H1 (cell line): ENCODE measurements at places on chromosomes 7 and 10.

- no peak for DNase-seq
Measured at GRCh38 chr10:27248215-27248614, 7.6 kb upstream of the ACBD5 start.

DNA sequence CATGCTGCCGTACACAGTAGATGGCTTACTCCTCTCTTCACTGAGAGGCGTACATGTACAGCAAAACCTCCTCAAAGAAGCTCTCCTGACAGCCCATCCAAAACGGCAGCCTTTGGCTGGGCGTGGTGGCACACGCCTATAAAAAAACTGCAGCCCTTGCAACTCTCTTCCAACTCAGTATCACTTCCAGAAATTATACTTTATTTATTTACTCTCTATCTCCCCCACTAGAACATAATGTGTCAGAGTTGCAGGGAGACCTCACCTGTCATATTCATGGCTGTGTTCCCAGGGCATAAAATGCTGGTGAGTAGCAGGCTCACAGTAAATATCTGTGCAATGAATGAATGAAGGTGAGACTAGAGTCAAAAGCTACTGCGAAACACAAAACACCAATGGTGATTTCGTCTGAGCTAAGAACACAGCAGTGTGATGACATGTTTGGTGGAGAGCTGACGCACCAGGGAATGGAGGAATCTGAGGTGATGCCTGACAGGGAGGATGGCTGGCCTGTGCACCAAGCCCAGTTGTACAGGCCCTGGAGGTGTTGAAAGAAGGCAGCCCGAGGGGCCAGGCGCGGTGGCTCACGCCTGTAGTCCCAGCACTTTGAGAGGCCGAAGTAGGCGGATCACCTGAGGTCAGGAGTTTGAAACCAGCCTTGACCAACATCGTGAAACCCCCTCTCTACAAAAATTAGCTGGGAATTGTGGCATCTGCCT lies 55.3 kb downstream of the COBL start:
- no peak for DNase-seq

DNA sequence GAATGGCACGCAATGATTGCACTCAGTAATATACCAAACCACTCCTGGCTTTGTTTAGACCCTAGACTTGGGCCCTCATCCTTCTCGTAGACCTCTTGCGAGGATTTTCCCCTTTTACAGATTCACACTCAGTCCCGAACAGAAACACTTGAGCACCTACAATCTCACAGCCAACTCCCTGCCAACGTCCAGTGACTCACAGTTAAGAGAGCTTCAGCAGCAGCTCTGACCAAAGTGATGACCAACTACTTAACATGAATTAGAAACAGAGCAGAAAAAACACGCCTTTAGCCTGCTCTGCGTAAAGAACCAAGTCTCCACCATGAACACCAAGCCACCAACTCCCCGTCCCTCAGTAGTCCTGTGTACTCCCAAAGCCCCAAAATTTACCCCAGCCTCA lies 2.2 kb downstream of the DNAJC30 start:
- no peak for DNase-seq

DNA sequence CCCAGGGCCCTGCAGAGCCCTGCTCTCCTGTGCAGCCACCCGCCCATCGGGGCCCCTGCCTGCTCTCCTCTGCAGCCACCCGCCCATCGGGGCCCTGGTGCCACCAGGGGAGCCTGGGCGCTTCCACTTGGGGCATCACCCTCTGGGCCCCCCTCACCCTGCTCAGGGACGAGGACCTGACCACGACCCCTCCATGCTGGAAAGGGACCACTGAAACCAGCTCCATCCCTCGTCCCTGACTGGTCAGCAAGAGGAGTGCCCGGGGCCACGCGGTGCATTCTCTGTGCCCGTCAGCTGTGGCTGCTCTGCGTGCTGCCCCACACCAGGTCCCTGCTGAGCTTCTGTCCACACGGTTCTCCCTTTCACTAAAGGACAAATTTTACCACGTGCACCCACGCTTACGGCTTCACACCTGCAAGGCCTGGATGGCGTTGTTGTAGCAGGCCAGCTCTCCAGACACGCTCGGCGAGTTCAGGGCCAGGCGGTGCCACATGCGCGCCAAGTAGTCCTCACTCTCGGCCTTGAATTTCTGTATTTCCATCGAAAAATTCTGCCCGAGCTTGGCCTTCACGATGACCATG lies 57.6 kb downstream of the CFAP46 start:
- DNase-seq, result no peak

GRCh38 chr10:31961277-31962074 lies 32.8 kb upstream of the ARHGAP12 start:
- DNase-seq, result no peak

DNA sequence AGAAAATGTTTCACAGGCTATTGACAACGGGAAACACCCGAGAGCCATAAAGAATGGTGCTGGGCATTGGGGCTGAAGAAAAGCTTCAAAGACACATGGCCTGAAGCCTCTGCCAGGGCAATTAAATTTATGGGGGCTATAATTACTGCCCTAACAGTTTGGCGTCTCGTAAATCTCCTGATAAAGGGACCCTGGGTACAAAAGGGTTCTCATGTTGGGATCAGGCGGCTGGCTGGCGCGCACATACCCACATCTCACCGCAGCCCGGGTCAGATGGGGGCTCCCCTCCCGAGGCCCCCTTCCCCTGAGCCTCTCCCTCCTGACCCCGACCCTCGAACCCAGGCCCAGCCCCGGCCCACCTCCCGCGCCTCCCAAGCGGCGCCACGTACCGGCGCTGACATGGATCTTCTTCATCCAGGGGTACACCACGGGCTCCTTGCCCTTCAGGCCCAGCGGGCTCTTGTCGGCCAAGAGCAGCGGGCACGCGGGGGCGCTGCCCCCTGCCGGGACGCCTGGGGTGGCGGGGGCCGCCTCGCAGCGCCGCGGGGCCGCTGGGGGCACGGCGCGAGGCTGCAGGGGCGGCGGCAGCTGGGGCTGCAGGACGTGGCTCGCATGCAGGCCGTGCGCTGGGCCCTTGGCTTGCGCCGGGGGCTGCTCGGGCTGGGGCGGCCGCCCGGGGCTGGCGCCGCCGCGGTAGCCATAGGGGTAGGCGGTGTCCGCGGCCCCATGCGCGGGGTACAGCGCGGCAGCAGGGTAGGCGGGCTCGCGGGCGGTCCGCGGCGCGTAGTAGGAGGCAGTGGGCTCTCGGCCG lies 623 bp downstream of the HOXA4 start:
- no peak for DNase-seq

DNA sequence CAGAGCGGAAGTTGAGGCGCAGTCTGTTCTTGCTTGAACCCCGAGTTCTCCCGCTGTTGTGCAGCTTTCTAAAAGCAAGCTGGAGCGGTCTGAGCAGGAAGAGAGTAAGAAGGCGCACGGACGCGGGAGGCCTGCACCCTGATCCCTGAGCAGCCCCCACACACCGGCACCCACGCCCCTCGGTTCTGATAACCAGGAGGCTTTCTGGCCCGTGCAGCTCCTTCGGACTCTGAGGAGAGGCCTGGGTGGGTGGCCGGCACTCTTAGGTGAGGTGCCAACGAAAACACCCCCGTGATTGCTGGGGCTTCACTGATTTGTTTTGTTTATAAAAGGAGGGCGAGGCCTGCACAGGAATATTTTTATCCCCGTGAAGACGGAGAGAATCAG lies 28.9 kb downstream of the AMZ1 start:
- no peak for DNase-seq

GRCh38 chr10:106082865-106083264 lies 1081.6 kb downstream of the SORCS1 start:
- DNase-seq, result no peak

DNA sequence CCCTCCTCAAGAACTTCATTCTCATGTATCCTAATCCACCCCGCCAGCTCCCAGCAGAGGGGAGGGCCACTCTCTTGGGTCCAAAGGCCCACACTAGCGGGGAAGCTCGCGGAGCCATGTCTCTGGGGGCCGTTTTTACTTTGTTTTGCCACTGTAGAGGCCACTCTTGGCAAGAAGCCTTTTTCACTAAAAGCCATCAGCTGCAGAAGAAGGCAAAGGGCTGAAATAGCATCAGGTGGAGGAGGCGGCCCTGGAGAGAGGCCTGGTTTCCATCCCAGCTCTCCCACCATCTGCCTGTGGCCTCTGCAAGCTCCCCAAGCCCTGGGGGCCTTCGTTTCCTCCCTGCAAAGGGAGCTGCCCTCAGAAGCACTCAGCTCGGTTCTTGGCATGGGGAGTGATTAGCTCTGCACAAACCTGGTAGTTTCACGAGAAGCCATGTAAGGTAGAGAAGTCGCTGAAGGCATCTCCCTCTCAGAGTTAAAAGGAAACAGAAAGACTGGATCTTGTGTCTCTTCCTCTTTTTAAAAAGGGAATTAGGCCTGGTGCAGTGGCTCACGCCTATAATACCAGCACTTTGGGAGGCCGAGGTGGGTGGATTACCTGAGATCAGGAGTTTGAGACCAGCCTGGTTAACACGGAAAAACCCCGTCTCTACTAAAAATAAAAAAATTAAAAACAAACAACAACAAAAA lies 70.3 kb downstream of the PARP12 start:
- no peak for DNase-seq

- no peak for DNase-seq
Measured at GRCh38 chr7:119007236-119007635, 782.7 kb downstream of the ANKRD7 start.

DNA sequence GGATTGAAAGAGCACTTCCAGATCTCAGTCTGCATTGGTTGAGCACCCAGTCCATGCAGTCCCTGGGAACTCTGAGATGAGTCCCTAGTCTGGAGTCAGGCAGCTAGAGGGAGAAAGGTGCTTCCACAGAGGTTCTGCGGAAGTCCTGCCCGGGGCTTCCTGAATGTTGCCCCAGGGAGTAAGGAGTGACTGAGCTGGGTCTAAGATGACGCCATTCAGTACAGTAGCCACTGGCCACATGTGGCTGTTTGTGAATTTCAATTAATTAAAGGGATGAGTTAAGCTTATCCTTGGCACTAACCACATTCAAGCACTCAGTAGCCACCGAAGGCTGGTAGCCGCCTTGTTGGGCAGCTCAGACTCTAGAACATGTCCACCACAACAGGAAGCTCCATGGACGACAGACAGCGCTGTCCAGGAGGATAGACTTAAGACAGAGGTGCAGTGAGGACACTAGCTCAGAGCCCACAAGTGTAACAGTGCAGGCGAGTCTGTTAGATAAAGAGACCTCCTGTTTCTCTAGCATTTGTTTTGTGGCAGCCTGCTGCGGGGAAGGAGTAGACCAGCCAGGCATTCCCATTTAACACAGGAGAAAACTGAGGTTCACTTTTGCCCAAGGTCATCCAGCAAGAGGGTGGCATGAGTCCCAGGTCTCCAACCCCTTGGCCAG lies 101.6 kb upstream of the PPIF start:
- DNase-seq, result no peak

- DNase-seq, result no peak
Measured at GRCh38 chr7:77442636-77443035, 26.5 kb upstream of the GSAP start.

GRCh38 chr7:49669692-49670260 lies 103.7 kb upstream of the VWC2 start:
- no peak for DNase-seq

DNA sequence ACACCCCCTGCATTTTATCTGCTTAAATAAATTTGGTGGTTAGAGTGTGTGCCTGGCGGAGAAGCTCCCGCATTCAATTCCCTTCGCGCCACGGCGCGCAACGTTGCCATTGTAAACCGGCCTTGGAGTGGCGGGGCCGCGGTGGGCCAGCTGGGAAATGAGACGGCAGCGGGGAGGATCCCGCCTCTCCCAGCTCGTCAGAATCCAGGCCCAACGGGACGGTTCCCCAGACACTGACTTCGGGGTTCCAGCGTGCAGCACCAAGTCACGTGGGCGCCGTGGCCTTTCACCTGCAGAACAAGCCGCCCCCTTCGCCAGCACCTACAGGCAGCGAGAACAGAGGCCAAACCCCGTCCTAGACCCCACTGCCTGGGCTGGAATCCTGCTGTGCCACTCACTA lies 103.4 kb downstream of the GRID1 start:
- no peak for DNase-seq

DNA sequence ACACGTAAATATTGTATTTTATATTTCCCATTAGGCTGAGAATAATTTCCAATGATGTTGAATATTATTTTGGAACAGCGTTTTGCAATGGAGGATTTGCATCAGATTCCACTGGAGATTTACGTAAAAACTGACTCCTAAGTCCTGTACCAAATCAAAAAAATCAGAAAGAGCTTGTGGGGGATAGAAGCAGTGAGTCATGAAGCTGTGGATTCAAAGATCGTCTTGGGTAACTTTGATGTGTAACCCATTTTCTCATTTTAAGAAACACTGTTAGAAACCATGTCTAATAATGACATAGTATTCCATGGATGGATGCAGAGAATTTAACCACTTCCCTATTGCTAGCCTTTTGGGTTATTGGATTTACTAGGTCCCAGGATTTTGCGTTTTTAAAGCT lies 158.6 kb downstream of the INHBA start:
- no peak for DNase-seq

GRCh38 chr7:31028417-31028992 lies 23.6 kb upstream of the ADCYAP1R1 start:
- DNase-seq, result no peak

- no peak for DNase-seq
Measured at GRCh38 chr10:126060261-126060931, 164.0 kb downstream of the FANK1 start.

- no peak for DNase-seq
Measured at GRCh38 chr7:7323352-7323751, 141.0 kb downstream of the C1GALT1 start.

- DNase-seq, result no peak
Measured at GRCh38 chr10:44343843-44344242, 41.1 kb downstream of the CXCL12 start.

DNA sequence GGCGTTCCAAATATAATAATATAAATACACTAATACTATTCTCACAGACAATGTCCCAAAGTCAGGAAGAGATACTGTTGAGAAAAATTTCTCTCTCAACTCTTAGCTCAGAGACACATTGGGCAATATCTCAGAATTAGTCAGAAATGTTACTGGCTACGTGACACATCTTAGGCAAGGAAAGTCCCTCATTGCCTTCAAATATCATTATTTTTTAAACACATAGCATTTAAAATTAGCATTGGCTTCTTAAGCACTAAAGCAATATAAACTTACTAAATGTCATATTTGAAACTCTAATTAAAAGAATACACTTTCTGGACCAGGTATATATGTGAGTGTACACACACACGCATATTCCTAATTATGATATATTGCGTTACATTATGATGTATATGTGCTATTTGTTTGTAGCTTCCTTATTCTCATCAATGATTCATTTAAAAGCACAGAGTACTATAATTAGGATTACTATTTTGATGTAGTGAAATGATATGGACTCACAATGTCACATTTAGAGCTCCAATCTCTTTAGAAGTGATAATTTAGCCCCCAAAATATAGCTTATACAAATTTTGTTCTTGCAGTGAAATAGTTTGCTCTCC lies 255.8 kb downstream of the TWIST1 start:
- DNase-seq, result no peak

- no peak for DNase-seq
Measured at GRCh38 chr10:116073001-116073400, 200.0 kb downstream of the GFRA1 start.

DNA sequence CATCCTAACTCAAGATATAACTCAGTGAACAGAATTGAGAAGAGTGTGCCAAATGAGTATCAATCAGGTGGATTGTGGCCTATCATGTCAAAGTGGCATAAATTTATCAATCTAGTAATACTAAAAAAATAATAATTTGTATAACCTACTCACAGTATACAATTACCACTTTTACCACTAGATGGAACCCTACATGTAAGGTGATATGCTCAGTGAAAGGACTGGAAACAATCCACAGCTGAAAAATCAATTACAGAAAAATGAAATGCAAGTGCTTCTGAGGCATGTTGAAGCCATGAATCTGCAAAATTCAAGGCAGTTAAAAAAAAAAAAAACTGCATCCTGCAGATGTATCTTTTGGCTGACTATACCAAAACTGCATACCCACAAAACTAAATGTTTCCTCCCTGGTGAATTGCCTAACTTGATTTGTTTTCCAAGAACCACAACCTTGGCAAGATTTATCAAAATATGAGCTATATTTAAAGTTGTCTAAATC lies 13.9 kb downstream of the ARHGAP19 start:
- DNase-seq, result no peak
